ENCODE measurements at places on chromosomes 2 and 18.

DNA sequence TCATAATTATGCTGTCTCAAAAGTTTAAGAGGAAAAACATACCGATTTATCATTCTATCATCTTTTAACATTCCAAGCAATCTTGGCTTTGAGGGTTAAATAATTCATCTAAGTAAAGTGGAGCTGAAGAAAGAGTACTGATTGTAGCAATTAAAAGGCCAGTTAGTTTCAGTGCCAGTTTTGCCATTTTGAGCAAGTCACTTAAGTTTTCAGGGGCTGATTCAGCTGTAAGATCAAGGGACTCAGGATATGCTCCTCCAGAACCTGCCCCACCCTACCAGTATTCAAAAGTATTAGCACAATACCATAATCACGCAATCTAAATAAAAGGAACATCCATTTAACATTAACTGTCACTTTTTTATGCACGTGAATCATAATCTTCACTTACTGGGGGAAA is 1.9 kb downstream of the SS18 start:
- no peak for DNase-seq

DNA sequence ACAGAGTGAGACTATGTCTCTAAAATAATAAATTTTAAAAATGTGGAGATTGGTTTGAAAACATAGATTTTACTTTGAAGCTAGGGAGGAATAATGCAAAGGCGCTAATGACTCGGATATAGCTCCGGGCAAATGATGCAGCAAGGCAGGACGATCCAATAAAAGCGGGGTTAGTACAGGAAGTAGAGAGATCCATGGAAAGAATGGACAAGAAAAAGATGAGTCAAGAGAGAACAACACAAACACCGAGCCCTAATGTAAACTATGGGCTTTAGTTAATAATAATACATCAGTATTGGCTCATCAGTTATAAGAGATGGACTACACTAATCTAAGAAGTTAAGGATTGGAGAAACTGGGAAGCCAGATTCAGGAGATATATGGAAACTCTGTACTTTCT is 74.5 kb downstream of the QPCT start:
- no peak for DNase-seq

DNA sequence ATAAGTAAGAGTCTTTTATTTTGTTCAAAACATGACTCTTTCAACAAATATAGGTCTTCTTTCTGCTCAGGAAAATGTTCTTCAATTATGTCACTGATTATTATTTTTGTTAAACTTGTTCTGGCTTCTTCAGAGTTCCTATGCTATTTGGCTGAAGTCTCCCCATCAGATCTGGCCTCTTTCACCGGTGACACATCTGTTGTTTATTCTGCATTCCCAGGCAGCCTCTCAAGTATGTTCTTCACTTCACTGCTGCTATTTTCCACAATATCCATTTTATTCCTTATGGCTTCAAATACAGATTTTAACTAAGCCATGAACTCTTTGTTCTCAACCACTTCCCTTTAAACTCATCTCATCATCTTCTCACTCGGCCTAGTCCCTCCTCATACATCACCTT is 45.7 kb downstream of the HDAC4 start:
- DNase-seq: no peak

GRCh38 chr2:246489-247144 is 17.2 kb downstream of the SH3YL1 start:
- peak; percentile 71 for DNase-seq

DNA sequence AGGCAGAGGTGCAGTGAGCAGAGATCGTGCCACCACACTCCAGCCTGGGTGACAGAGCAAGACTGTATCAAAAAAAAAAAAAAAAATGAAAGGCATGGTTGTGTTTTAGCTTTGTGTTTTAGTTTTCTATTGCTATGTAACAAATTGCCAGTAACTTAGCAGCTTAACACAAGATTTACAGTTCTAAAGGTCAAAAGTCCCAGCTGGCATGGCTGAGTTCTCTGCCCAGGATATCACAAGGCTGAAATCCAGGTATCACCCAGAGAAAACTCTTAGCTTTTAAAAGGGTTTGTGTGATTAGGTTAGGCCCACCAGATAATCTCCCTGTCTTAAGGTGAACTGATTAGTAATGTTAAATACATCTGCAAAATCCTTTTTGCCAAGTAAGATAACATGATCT is 107.7 kb upstream of the YPEL5 start:
- DNase-seq: no peak

DNA sequence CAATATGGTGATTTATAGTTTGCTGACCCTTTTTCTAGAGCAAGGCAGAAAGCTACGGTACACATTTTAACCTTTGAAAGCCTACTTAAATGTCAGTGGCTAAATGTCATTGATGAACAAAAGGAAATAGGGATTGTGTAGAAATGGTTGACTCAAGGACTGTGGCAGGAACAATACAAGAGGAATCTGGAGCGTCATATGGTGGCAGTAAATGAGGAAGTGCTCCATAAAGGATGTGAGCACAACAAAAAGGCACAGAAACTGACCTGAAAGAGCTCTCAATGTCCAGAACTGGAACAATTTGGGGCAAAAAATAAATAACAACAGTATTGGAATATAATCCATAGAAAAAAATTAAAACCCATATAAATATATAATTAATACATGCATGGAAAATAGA is 443.9 kb upstream of the VRK2 start:
- no peak for DNase-seq

DNA sequence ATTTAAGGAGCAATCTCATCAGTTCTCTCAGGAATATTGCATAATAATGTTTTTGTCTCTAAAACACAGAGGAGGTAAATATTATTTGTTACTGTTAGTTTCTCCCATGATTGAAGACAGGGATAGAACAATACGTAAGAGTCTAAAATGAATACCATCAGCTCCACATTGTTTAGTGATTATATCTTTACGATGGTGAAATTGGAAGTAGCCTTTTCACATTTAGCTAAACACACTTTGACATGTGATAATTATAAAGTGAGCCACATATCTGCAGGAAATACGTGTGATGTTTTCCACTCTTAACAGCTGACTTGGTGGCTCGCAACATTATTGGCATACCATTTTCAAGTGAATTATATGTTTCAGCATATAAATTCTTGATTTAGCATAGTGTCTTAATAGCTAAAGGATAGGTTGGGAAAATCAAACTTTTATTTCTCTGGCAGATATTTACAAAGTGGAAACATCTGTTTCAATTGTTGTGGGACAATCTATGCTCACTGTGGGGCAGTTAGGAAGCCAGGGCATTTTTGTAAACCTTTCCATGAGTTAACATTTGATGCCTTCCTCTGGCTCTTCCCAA is 208.1 kb upstream of the RASGRP3 start:
- DNase-seq: no peak
